ENCODE measurements at places on chromosomes 2 and 18.

GRCh38 chr18:26756556-26756955, 109.0 kb downstream of the AQP4 start:
- DNase-seq, result no peak

DNA sequence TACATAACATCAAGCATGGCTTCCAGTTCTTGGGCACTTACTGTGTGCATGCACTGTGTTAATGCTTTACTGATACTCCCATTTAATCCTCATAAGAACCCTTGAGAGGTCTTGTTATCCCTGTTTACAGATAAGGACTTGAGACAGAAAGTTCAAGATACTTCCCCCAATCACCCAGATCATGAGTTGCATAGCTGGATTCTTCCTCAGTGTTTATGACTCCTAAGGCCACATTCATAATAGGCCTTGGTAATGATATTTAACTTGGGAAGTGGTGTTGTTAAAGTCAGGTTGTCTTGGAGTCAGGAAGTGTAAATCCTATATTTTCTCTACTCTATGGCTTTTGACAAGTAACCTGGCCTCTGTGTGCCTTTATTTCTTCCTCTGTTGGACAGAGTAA, 22.7 kb downstream of the NOSTRIN start:
- DNase-seq, result no peak

GRCh38 chr2:191051177-191051576, 37.2 kb upstream of the STAT1 start:
- no peak for DNase-seq

- DNase-seq, result no peak
These were observed 5.1 kb downstream of the FECH start for GRCh38 chr18:57581301-57581934.

GRCh38 chr2:121603185-121603584, 46.1 kb downstream of the CLASP1 start:
- DNase-seq, result no peak

DNA sequence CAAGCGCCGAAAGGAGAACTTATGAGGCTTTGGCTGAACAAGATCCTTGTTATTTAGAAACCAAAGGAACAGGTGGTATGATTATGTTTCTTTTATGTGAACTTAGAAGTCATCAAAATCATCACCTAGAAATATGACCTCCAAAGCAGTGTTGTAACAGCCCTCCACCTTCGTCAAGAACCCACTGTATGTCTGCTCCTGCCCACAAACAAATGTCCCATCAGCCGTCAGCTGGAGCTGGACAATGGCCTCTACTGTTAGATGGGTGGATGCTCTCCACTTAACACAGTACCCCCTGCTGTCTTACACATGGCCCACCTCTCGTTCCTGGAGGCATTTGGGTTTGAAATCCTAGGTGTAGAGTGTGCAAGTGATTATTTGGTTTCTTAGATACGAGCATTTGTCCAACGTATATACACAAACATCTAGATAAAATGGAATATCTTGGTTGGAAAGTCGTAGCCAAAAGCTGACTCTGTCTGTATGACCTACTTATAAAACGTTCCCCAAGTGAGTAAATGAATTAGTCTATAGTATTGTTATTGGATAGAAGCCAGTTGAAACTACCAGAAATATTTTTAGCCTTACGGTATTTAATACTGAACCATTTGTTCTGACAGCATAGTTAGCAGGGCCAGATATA, 113.0 kb downstream of the CRIM1 start:
- no peak for DNase-seq

GRCh38 chr2:142714600-142714999, 162.9 kb upstream of the KYNU start:
- no peak for DNase-seq

- no peak for DNase-seq
These were observed 45.1 kb upstream of the GPC1 start for GRCh38 chr2:240390091-240391073.

DNA sequence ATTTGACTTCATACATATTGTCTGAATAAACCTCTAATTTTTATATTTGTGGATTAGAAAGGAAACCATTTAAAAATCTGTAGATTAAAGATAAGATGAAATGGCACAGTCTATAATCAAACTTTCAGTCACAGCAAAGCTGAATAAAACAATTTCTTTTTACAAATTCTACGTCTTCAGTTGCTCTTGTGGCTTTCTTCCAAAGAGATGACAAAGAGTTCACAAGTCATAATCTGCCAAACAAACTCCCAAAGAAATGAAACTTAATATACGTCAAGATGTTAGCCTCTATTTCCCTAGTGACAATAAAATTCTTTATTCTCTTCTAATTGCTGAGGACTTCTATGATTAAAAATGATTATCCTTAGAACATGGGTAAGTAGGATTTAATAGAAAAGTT, 66.3 kb downstream of the FIGN start:
- no peak for DNase-seq

DNA sequence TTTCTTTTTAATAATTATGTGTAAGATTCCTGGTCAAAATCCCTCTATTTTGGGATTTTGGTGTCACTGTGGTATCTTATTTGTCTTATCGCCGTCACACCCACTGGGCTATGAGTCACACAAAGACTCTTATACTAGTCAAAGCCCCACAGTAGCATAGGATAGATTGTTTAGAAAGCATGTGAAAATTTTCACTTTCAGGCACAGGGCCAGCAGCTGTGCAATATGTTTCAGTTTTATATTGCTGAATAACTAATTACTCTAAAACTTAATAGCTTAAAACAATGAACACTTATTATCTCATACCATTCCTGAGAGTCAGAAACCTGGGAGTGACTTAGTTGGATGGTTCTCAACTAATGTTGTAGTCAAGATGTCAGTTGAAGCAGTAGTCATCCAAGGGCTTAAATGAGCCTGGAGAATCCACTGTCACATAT, 24.0 kb downstream of the CFAP210 start:
- no peak for DNase-seq

DNA sequence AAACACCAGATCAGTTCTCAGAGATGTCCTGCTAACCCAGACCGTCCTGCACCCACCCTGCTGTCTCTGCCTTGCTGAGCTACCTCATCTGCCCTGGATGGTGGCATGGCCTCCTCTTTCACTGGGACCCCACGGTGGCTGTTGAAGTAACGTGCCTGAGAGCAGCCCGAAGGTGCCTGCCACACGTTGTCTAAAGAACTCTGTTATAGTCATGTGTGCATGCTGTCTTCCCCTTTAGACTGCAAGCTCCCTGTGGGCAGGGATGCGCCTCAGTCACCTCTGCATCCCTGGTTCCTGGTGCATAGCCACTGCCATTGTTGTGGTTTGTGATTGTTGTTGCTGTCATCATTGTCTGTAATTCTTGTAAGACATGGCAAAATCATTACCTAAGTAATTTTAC, 235.9 kb downstream of the EIPR1 start:
- DNase-seq, result no peak

DNA sequence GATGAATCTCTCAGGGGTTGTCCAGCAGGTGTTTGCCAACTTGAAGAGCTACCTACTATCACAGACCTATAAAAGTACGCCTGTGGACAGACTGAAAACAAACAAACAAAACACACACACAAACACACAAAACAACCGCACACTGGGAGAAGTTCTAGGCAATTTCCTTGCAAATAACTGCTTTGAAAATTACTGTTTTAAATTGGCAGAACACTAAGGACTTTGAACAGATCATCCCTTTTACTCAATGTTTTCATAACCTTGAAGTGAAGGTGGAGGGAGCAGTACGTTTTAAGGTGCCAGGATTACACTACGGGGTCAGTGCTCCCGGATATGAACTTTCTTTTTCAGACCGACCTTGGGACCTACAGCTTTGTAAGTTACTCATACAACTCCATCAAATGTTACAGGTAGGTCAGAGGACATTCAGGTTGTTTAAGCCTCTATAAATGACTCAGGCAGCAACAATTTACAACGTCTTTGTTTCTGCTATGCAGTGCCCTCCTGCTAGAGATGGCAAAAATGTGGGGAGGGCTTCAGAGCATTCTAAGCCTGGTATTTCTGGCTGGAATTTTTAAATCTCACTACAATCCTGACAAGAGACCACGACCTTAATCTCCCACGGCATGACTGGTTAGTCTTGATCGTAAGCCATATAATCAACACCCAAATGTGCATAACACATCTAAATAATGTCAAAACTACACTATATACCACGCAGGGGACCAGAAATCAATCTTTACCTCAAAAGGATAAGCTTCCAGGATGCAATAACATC, 1.4 kb upstream of the SLC20A1 start:
- DNase-seq, result no peak

- no peak for DNase-seq
These were observed 141.7 kb downstream of the ARL4C start for GRCh38 chr2:234355021-234355720.

DNA sequence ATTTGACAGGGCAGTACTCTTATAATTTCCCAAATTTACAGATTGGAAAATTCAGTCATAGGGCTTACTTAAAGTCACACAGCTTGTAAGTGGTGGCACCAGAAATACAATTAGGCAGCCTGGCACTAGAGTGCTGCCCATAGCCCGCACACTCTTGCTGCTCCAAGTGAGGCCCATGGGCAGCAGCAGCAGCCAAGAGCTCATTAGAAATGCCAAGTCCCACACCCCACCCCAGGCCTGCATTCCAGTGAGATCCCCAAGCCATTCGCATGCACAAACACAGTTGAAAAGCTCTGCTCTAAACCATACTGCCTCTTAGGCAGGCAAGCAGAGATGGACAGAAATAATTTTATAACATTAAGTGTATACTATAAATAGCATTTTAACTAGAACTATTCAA, 379.3 kb upstream of the PKDCC start:
- no peak for DNase-seq

DNA sequence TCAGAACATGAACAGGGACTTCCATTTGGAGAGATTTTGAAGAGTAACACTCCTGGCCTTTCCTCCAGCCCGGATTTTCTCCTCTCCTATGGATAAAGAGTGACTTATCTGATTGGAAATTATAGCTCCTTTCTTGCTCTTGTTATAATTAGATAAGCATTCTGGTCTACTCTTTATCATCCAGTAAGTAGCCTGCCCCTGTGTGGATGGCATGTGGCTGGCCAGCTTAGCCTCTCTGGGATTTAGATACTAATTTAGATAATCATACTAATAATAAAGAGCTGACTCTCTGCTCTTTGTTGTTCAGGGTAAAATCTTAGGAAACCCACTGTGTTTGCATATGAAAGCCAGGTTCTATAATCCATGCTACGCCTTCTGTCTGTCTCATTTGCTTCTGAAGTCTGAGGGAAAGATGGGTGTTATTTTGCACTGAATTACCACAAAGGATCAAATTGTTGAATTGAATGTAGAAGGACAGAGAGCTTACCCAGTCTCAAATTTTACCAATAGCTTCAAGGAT, 438.8 kb downstream of the SPAG16 start:
- DNase-seq, result no peak

GRCh38 chr18:73352546-73352945, 484.8 kb upstream of the NETO1 start:
- no peak for DNase-seq

- DNase-seq, result no peak
These were observed 6.1 kb upstream of the NR4A2 start for GRCh38 chr2:156338578-156338977.

DNA sequence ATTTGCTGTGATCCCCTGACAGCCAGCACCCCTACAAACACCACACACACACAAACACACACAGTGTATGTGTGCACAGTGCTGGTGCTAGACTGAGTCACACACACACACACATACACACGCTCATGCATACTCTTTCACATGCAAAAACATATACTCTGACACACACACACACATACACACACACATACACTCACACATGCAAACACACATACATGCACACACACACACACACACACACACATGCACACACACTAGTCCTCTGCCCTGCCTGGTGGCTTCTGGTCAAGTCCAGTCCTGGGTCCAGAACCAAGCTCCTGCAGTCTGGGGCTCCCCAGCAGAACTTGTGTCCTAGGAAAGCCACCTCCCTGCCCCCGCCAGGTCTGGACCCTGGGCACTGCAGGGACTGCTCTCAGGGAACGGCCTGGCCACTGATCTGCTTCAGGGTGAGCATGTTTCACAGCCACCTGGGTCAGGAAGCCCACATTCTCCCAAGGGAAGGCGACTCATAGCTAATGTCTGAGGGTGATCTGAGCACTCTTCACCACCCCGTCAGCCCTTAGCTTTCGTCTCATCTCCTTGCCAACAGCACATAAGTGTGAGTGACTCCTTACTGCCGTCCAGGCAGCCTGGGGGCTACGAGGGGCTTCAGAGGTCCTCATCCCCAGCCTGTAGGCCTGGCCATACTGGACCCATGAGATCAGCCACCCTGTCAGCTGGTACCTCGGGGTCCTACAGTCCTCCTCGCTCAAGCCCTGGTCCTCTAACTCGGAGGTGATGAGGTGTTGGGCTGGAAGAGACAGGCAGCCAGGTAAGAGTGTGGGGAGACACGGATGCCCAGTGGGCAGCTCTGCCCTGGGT, 88.1 kb downstream of the MCFD2 start:
- DNase-seq, result no peak

- DNase-seq, result peak; percentile 29
These were observed 88.5 kb downstream of the DYNAP start for GRCh38 chr18:54679318-54680149.

DNA sequence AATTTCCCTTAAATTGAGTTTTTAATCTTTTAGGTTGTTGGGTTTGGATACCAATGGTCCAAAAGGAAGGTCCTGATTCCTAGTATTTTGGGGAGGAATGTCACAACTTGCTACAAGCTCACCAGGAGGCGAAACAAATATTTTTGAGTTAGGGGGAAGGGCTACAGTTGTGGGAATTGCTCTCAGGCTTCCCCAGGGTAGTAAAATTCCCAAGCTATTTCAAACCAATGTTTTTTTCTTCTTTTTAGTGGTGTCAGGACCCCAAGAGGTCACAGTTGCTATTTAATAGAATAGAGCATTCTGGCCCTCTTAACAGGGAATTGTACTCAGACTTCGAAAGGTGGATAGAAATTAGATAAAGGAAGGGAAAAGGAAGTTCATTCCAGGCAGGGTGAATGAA, 68.5 kb upstream of the ST3GAL5 start:
- no peak for DNase-seq
